ENCODE measurements at places on chromosomes 6 and 20.

- DNase-seq = peak; percentile 67
Measured at GRCh38 chr6:21665392-21666200, 72.0 kb downstream of the SOX4 start.

- DNase-seq = no peak
Measured at GRCh38 chr6:47817749-47818148, 35.9 kb downstream of the OPN5 start.

- DNase-seq = no peak
Measured at GRCh38 chr6:18207949-18208348, 52.7 kb downstream of the KDM1B start.

DNA sequence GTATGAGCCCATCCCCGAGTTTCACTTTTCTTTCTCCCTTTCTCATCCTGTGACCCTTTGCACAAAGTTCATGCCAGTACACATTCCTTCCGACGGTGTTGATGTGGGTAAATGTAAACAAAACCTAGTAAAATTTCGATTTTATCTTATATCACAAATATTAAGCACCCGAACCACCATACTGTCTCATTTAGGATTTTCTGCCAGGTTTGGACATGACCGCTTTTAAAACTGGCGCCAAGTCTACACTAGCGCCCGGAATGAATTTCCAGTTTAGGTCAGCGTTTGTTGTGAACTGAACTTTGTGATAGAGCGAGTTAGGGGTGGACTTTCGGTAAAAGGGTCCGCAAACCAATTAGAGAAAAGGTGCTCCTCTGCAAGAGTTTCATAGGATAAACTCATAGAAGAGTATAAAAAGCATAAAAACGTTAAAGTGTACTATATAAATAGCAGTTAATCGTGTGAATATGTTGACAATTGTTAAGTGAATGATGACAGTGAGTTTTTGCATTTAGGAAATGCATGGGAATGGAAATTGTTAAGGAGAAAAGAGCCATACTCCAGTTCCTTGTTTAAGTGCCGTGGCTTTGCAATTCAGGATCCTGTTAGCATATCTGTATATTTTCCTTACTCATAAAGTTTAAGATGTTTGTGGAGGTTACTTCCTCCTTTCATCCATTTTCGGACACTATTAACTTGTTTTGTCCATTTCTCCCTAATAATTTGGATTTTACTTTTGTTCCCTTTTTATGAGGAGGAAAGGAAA is 937 bp downstream of the AKAP7 start:
- no peak for DNase-seq

DNA sequence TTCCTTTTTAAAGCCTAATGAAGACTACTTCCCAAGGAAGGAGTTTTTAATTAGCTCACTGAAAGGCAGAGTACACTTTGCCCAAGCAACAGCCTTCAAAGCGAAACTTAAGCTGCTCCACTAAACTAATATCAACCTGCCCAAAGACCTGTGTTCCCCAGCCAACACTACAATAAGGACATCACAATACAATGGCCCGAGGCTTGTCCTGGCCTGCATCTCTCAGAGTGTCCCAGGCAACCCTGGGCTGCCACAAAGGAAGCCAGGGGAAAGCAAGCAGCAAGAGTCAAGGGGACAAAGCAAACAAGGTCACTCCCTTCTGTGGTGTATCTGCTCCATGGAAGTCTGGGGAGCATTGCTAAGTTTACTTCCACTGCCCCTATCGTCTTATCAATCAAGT is 52.3 kb downstream of the PIGU start:
- DNase-seq = no peak

GRCh38 chr6:99119109-99120031 is 171.6 kb upstream of the FBXL4 start:
- DNase-seq = no peak

- no peak for DNase-seq
Measured at GRCh38 chr6:161372422-161372793, 98.5 kb upstream of the AGPAT4 start.

DNA sequence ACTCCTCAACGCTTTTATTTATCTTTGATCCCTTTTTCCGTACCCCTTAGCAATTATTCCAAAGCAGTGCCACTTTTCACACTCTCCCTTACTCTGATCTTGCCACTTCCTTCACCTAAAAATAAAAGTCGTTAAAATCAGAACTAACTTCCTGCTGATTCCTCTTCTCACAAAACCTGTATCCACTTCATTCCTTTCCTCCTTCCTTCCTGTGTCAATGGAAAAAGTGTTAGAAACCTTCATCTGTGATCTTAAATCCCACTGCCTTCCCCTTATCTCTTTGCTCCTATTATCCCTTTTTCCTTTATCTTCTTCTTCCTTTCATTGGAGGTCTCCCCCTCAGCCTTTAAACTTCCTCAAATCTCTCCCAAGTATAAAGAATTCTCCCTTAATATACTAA is 49.2 kb downstream of the GOPC start:
- no peak for DNase-seq

- no peak for DNase-seq
Measured at GRCh38 chr6:147831356-147831755, 322.9 kb downstream of the SAMD5 start.

DNA sequence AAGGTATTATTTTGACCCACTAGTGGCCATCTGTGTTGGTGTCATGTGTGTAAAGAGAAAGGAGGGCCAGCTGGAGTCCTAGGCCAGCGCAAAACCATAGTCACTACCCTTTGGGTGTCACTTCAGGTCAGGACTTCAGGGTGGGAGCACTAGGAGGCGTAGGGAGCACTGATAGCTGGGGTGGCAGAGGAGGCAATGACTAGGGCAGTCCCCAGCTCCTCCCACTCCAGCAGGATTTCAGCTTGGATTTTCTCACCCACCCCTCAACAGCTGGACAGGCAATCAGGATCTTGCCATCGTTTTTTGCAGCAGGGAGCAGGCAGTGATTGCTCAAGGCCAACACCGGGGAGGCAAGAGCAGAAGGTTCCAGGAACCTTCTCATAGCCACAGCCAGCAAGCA is 4.2 kb upstream of the HLA-DOA start:
- DNase-seq = no peak

- no peak for DNase-seq
Measured at GRCh38 chr20:12241065-12241464, 323.4 kb downstream of the BTBD3 start.

DNA sequence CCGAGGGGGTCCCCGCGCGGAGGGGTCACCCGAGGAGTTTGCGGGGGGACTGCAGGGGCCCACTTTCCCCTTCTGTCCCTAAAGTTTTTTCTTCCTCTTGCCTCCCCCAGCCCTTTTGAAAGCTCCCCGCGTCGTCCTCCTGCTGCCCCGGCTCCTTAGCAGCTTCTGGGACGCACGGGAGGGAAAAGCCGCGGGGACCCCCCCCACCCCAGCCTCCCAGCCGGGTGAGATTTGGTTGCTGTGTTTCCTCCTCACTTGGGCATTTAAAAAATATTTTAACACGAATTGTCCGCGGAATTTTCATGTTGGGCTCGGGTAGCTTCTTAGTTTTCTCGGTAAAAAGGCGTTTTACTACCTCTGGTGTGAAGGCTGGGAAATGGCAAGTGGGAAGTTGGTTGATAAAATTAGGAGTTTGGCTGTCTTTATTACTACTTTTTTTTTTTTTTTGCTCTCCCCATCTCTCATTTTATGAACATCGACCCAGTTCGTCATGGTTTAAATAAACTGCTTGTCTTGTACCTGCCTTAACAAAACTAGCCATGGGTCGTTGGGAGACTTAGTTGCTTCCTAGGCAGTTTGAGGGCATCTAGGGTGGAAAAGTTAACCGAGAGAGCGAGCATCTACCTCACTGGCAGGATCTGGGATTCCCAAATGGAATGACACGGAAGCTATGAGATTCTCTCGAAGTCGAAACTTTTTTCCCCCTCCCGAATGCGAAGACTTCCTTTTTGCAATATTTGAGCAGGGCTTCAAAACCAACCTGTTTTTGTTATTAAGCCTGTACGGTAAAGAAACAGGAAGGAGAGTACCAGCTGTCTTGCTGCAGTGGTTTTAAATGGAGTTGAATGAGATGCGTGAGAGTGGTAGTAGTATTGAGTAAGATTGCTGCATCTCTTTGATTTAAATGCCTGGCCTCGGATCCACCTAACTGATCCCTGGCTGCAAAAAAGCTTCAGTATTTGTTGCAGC is 868 bp downstream of the NCOA3 start:
- DNase-seq = peak; percentile 59

DNA sequence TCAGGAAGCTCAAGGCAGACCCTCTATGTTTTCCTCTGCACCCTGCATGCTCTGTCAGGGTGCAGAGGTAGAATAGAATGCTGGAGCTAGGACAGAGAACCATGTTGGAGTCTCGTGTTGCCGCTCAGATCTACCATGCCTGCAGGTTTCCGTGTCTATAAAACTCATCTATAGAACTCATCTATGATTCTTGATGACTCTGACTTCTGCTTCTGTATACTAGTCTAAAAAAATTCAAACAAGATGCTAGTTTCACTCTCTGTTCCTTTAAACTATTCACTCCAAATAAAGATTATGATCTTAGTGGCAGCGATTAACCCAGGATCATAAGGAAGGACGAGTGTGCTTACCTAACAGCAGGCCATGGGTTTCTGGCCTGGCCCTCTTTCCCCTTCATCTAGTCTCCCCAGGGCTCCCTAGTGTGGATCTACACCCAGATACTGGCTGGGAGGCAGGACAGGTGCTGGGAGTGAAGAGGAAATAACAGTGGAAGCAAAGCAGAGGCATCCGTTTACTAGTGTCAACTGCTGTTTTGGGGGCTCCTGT is 162.7 kb upstream of the SUPT3H start:
- DNase-seq = no peak

DNA sequence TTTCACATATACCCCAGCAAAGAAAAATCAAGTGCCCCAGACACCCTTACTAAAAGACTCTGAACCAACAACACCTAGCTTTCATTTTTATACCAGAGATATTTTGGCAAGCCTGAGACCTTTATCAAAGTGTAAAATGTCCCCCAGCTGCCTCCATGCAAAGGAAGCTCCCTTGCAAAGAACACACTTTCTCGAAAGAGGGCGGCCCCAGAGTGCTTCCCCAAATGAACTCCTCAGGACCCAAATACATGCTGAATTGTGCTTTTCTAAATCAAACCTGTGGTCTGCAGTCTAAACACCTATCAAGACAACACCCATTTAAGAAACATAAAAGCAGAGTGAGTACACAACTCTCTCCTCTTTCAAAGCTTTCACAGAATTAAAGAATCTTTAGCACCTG is 490 bp downstream of the IPCEF1 start:
- DNase-seq = no peak

DNA sequence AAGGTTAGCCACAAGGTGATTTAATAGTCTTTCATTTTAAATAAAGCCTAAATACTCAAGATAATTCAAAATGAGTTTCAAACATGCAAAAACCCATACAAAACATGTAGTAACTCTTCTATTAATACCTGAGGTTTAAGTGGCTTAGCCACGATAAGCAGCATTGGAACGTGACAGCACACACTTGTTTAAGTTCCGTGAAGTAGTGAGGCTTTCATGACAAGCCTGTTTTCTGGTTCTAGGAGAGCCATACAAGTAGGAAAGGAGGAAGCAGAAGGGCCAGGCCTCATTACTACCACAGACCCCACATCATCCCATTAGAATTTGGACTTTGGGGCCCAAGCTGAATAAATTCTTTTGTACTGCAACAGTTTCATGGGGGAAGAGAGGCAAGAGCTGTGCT is 54.3 kb upstream of the PRND start:
- no peak for DNase-seq

DNA sequence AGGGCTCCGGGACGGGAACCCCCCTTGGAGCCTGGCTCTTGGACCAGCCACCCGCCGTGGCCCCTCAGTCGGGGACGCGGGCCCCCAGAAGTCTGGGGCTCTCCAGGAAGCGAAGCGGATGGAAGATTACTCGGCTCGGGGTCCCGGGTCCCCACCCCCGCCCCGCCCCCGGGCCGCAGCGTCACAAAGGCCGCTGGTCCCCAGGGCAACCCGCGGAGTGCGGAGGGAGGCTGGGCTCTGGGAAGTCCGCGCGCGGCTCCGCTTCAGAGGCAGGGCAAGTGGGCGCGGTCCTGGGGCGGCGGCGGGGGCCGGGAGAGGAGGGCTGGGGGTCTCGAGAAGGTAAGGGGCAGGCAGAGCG is at the start of gene FNDC11:
Gene FNDC11, plus strand, starts transcription at position 227 of the 358 bp plus-strand sequence. CDS start 1,505 bp downstream, outside the sequence.
- DNase-seq = peak; percentile 84

DNA sequence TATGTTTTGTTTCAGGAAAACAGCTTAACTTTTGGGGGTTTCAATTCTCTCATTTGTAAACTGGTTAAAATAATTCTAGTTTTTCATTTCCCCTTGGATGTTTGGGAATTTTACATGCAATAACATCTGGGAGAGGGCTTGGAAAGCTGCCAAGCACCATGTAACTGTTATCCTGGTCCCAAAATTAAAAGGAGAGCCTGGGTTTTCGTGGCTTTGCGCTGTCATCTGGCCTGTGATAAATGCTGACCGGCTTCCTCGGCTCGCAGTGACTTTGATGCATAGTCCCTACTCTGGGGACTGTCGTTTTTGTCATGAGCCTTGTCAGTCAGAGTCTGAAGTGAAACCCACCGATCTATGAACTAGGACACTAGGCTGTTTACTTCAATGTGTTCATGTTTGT is 12.2 kb downstream of the SLC35F1 start:
- no peak for DNase-seq

DNA sequence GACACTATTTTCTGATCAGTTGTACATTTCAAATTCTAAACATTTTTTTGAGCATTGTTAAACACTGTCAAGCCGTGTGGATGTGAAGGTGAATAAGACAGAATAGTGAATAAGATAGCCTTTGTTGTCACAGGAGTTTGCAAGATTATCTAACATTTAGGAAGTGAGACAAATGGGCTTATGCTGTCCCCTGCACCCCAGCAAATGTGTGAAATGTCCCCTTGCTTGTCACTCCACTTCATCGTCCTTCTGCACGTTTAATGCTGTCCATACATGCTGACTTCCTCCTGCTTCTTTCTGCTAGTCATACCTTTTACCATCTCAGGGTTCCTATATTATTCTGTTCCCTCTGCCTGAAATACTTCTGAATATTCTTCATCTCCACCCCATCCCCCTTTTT is 62.6 kb downstream of the CBFA2T2 start:
- DNase-seq = no peak

GRCh38 chr6:41892921-41893564 is 2.1 kb downstream of the USP49 start:
- no peak for DNase-seq

GRCh38 chr6:128713461-128713860 is 169.5 kb upstream of the LAMA2 start:
- DNase-seq = no peak

GRCh38 chr6:75819776-75820487 is 70.9 kb downstream of the MYO6 start:
- no peak for DNase-seq

- no peak for DNase-seq
Measured at GRCh38 chr20:33531885-33532284, 42.0 kb downstream of the CBFA2T2 start.
